ENCODE measurements at places on chromosomes 16 and 17.
A peak's percentile ranks its signal among the peaks of the same experiment; 100 is the strongest.

DNA sequence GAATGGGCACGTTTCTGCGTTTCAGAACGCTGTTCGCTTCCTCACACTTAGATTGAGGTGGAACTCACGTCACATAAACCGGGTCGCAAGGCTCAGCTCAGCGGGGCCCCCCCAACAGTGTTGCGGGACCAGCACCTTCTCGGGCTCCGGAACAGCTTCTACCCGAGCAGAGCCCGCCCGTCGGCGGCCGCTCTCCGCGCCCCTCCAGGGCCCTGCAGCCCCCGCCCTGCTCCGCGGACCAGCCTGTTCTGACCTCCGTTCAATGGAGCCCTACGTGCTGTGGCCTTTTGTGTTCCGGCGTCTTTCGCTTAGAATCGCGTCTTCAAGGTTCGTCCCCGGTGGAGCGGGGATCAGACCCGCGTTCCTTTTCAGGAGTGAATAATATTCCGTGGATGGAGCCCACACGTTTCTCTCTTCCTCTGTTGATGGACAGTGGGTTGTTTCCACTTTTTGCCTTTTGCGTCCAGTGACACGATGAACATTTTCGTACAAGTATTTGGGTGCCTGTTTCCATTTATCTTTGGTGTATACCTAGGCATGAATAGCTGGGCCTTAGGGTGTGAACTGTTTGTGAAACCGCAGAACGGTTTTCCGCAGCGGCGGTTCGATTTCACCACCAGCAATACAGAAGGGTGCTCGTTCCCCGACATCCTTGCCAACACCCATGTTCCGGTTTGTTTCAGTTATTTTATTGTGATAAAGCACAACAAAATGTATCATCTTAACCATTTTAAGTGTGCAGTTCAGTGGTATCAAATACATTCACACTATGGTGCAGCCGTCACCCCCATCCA is 2.3 kb upstream of the SLC22A31 start:
- no peak for DNase-seq

- DNase-seq = no peak
Measured at GRCh38 chr17:62444063-62444462, 20.4 kb downstream of the METTL2A start.

- no peak for DNase-seq
Measured at GRCh38 chr16:3587547-3588110, 10.4 kb upstream of the NLRC3 start.

- no peak for DNase-seq
Measured at GRCh38 chr17:55168958-55169687, 95.6 kb upstream of the HLF start.

- no peak for DNase-seq
Measured at GRCh38 chr16:72427051-72427782, 255.3 kb upstream of the PMFBP1 start.

- peak; percentile 85 for DNase-seq
Measured at GRCh38 chr16:73047536-73048291, at the start of gene ZFHX3. Gene ZFHX3, minus strand, starts transcription at chr16:73048128. Its CDS starts 87,983 bp downstream, at chr16:72960145.

- no peak for DNase-seq
Measured at GRCh38 chr17:80881306-80881705, 110.3 kb upstream of the CHMP6 start.

DNA sequence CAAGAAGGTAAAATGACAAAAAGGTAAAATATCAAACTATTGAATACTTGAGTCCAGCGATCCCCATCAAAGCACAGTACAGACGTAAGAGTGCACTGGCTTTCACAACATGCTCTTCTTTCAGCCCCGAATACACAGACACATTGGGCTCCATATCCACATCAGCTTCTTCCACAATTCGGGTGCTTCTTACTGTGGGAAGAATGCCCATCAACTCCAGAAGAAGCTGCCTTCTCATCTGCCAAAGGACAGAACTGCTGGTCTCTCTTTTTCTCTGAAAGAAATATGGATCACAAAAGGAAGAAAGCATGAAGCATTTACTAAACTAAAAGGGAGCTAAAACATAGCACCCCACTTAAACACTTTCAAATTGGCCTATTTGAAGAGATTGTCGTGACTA is 20.4 kb downstream of the INTS2 start:
- DNase-seq = no peak

- no peak for DNase-seq
Measured at GRCh38 chr17:8401107-8401506, 3.5 kb upstream of the RNF222 start.

- peak; percentile 82 for DNase-seq
Measured at GRCh38 chr17:42107597-42108576, 4.6 kb downstream of the DHX58 start.

- DNase-seq = no peak
Measured at GRCh38 chr16:68800257-68800875, 43.0 kb upstream of the TANGO6 start.

GRCh38 chr17:41492351-41492750 is 2.6 kb upstream of the KRT36 start:
- no peak for DNase-seq

DNA sequence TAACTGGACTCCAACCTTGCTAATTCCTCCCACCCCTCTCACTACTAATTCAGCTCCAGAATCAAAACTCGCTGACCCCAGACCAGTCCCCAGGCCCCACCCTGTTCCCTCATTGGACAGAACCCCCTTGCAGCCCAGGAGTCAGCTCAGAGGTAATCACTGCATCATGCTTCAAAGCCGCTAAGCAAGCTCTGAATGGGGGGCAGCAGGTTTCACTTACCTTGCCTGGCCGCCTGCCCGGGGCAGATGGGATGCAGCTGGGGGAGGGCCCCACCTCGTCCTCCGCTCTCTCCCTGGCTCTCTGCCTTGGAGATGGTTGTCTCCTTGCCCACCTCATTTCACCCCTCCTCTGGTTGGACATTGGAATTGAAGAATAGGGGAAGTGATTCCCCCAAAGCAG is 4.8 kb upstream of the NGFR start:
- no peak for DNase-seq

GRCh38 chr16:84088695-84089395 is 27.9 kb downstream of the MBTPS1 start:
- no peak for DNase-seq

DNA sequence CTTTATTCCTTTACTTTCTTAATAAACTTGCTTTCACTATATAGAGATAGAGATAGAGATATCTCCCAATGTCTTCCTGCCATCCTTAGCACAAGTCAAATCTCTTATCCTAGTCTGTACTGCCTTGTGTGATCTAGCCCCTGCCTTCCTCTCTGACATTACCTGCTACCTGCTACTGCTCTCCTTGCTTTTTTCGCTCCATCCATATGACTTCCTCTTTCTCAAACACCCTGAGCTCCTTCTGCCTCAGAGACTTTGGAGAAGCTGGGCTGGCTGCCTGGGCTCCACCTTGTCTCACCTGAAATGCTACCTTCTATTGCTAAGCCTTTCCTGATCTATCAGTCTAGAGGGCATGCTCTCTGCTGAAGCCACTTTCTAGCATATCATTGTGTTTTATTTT is 24.7 kb upstream of the WSB1 start:
- DNase-seq = no peak

- no peak for DNase-seq
Measured at GRCh38 chr17:39665642-39666224, 584 bp downstream of the TCAP start.

DNA sequence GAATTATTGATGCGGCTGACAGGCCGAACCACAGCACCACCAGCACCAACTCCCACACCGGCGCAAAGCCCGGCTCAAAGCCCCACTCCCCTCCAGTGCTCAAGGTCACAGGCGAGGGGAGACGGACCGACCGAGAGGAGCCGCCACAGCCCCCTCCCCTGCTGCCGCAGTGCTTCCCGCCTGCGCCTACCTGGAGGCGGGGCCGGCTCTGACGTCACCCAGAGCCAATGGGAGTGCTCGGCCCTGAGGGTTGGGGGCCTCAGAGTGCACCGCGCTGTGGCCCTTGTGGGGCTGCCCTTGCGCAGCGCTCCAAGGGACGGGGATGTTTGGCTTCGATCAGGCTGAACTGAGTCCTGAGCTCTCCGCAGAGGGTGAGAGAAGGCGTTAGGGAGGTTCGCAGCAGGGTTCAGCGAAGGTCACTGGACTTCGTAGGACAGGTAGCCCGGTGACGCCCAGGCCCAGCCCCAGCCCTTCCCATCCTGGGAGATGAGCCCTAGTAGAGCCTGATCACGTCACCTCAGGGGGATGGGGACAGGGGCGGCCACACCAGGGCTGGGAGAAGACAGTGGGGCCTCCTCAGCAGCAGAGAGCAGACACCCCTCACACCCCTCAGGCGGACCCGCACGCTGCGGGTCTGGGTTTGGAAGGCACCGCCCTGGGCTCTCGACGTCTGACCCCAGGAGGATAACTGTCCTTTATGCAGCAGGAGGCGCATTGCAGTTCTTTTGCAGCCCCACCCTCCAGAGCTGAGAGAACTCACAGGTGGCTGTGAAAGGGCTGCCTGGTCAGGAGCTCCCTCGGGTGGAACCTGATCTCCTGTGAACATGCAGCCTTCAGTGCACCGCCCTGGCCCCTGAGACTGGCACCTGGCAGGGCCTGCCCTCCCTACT is 1.5 kb downstream of the NDRG4 start:
- DNase-seq = peak; percentile 89

- peak; percentile 78 for DNase-seq
Measured at GRCh38 chr16:89168381-89169189, 3.0 kb upstream of the CDH15 start.

DNA sequence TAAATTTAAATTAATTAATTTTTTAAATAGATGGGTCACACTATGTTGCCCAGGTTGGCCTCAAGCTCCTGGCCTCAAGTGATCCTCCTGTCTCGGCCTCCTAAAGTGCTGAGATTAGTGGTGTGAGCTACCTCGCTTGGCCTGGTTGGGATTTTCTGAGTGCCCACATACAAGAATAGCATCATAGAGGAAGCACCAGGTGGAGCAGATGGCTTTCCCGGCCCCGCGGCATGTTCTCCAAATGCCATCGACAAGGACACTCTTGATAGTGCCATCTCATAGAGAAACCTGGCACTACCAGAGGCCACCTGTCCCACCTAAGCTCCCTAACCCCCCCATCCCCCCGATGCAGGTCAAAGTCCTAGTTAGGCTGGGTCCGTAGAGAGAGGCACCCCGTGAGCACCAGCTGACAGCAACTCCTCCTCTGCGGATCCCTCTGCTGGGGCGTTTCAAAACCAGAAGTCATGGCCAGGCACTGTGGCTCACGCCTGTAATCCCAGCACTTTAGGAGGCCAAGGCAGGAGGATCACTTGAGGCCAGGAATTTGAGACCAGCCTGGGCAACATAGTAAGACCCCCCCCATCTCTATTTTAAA is 65.9 kb downstream of the DNAH3 start:
- no peak for DNase-seq

DNA sequence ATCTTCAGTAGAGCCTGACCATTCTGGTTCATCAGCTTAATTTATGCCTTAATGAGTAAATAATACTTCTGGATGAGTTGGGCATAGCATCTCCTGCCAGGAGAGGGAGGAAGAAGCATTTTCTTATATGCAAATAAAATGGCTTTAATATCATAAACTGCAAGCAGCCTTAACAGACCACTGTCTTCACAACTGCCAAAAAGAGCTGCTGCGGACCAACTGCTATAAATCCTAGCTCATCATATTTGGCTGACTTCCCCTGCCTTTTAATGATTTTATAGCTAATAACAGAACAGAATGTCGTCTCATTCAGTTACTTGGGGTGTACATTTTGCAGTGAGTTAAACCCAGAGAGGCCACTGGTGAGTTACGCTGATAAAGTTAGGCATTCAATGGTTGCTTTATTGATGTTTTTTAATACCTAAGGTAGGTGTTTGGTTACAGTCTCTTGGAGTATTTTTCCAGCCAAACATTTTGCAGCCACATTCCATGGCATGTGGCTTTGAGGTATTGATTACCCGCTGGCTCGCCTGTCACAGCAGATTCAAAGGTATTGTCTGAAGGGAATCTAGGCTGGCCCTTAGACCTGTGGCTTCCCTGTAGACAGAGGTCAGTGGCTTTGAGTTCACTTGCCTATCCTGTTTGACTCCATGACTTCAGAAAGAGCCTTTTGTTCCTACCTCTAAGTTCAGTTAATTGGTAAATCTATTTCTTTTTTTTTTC is 16.4 kb downstream of the FAM20A start:
- DNase-seq = no peak

DNA sequence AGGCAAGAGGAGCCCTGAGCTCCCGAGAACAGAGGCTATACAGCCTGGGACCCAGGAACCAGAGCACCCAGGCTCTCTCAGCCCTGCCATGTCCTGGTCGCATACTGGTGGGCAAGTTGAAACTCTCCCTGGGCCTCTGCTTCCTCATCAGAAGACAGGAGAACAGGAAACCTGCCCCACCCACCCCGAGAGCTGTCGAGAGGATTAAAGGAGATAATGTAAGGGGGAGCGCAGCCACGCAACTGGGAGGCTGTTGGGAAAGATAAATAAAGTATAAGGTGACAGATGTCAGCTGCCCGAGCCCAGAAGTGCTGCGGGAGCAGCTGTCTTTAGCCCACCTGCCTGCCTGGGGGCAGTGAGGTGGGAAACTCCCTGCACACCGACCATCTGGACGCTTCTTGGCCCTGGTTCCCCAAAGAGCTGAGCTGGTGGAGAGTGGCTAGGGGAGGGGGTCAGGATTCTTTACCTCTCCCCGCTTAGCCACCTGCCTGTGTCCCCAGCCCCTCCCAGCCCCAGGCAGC is 6.8 kb downstream of the KIF19 start:
- no peak for DNase-seq

DNA sequence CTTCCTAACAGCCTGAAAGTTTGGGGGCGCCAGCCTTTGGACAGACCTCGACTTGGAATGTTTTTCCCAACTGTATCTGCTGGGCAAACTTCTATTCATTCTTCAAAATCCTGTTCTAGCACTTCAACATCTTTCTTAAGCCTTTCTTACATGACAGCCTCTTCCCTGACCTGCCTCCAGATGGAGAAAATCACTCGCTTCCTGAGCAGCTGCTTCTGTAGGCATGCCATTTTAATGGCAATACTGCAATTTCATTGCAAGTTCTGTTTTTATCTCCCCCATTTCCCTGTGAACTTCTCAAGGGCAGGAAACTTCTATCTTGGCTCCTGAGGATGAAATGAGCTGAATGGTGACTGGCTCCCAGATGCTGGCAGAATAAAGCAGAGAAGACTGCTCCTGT is 128.8 kb upstream of the ASIC2 start:
- DNase-seq = no peak

- DNase-seq = no peak
Measured at GRCh38 chr16:56143666-56144065, 47.6 kb upstream of the GNAO1 start.

GRCh38 chr16:57284209-57284951 is at the start of gene PLLP:
Gene PLLP, minus strand, starts transcription at chr16:57284672. Its CDS starts 132 bp downstream, at chr16:57284540.
- peak; percentile 69 for DNase-seq

DNA sequence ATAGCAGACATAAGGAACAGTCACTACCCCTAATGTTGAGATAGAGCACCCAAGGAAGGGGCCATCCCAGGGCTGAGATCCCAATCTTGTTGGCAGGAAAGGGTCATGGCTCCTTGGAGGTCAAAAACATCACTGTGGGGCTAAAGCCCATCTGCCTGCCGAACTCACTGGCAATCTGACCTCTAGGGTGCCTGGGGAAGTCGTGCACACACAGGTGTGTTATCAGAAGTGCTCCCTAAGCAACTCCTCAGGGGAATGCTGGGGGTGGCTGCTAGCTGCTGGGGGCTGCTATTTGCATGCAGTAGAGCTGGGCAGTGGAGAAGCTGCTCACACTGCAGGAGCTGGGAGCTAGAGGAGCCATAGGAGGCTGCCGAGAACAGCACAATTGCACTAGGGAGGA is 47.5 kb upstream of the PHOSPHO1 start:
- DNase-seq = no peak

All from pancreas (tissue), 10 donors.